Femur (tissue), 1 donor: ENCODE measurements at places on chromosomes 4 and X.

DNA sequence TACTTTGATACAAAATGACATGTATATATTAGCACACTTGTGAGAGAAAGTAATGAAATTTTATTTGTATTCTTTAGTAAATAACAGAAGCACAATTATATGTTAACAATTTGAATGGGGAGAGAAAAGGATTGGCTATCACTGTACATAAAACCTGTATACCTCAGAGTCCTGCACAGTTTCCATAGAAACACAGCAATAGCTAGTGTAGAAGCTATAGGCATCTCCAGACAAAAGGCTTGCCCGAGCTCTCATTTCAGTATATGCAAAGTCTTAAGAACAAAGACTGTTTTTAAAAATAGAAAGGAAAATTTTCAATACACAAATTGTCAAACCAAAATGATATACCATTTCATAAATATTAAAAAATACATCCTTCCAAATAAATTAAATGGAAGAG is 38.5 kb downstream of the GPM6A start:
- DNase-seq: no peak

GRCh38 chrX:53284684-53285447 is 3.5 kb upstream of the IQSEC2 start:
- peak; percentile 63 for DNase-seq

DNA sequence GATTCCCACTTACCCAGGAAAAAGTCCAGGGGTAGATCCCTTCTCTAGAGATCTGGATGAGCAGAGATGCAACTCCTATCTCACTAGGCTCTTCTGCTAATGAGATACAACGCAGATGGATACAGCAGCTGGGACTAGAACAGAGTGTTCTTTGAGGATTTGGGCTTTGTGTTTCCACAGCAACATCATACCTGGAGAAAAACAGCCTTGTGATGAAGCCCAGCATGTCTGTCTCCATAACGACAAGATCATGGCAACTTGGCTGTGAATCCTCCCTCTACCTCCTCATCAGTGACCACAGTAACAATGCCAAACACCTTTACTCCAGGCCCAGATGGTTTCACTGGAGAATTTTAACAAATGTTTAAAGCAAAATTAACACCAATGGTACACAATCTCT is 80.1 kb downstream of the RCHY1 start:
- DNase-seq: no peak

DNA sequence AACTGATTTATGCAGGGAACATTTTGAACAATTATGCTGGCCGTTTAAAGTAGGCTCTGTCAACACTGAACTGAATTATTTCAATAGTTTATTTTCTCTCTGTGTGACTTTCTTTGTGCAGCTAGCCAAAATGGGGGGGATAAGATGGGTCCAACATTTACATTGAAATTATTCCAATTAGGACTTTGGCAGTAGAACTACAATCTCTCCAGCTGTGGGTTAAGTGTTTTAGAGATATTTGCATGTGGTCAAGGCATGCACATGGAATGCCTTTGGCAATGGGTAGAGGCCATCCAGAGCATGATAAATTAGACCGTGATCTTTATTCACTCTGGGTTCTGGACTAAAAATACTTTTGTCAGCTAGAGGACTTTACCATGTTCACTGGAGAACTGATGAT is 107.9 kb upstream of the ELOVL6 start:
- DNase-seq: no peak

DNA sequence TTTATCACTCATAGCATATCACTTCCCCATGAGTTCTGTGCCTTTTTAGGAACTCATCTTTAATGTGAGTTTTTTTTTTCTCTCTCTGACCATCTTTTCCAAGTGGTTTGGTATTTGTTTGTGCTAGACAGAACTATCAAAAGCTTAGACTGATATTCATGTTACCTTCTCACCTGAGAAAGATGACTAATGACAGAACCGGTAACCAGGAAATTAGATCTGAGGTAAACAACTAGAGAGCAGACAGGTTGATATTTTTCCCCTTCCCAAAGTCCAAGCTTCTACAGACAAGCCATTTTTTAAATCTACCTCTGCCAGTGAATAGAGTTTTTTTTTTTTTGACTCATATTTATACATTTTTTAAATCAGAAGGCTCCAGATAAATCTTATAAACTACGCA is 17.0 kb upstream of the SRD5A3 start:
- DNase-seq: no peak

DNA sequence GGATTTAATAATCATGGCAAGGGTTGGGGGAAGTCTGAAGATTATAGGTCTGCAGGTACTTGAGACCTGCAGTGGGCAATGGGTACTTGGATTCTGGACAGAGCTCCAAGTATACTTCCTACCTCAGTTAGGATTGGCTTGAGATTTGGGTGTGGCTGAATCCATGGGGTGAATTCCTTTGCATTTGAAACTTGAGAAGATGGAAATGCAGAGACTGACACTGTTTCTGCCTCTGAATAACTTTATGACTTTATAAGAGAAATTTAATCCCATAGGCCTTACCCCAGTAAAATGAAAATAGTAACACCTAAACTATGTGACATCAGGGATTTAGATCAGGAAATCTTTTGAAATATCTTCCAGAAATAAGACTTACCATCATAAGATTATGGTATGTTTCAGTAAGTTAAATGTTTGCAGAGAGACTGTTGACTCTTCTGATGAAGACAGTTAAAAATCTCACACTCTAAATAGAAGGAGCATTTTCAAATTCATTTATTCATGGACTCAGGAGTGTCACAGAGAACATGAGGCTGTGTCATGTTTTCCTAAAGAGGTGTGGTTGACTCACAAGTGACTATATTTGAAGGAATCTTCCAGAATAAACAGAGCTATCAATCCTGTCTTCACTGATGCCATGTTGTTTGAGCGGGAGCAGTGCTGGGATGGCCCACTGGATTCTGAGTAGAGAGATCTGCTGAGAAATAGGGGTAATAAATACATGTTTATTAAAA is 513.5 kb upstream of the NR3C2 start:
- DNase-seq: no peak

GRCh38 chr4:20192736-20193135 is 59.0 kb upstream of the SLIT2 start:
- no peak for DNase-seq

- no peak for DNase-seq
Measured at GRCh38 chr4:100244347-100244746, 54.1 kb upstream of the DDIT4L start.

GRCh38 chr4:140704392-140704960 is 51.7 kb downstream of the TBC1D9 start:
- no peak for DNase-seq

GRCh38 chr4:93996895-93997294 is 168.3 kb downstream of the ATOH1 start:
- DNase-seq: no peak

- no peak for DNase-seq
Measured at GRCh38 chr4:175297965-175298565, 379.9 kb downstream of the ADAM29 start.

GRCh38 chrX:134671294-134671693 is 13.0 kb upstream of the PLAC1 start:
- DNase-seq: no peak
